ENCODE measurements at places on chromosomes 6 and 20.

DNA sequence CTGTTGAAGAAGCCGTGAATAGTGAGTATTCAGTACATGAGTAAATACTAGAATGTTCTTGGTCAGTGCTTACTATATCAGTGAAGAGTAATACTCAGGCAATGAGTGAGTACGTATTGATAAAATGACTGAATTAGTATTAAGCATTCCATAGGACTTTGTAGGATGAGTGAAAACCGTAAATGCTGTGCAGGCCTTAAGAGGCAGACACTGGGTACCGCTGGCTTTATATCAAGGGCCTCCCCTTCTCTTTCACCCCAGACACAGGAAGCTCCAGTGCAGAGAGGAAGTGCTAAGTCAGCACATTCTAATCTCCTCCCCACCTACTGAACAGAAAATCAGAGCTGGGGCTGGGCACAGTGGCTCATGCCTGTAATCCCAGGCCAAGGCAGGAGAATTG lies 24.2 kb downstream of the POFUT1 start:
- DNase-seq: no peak

DNA sequence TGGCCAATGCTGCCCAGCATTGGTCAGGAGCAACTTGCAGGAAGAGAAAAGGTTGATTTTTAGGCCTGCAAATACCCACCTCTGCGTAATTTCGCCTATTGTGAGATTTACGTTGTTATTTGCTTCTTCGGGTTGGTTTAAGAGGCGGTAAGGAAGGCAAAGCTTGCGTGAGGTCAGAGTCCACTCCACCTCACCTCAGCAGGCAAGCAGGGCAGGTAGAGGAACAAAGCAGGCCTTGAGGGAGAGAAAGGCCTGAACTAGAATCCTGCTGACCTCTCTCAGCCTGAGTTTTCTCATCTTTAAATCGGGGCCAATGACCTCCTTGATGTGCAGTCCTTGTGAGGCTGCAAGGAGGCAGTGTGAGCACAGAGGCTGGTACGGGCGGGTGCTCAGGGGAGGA lies 239.1 kb downstream of the CDC5L start:
- DNase-seq: no peak

DNA sequence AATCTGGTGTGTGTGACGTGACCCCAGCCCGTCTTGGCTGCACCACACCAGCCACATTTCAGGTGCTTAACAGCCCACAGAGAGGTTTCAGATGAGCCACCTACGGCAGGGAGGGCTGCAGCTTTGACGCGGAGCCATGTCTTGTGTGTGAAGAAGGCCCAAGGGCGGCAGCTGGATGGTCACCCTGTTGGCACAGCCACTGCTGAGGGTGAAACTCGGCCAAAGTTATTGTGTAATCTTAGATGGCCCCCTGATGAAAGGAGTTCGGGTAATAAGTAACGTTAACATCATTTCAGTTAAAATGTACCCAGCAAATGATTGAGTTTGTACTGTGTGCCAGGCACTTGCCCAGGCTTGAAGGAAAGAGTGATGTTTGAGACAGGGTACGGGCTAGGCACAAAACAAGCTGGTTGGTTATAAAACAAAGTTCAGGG lies 97.2 kb downstream of the SSR1 start:
- DNase-seq: no peak

- no peak for DNase-seq
Measured at GRCh38 chr6:63799813-63800212, 164.2 kb downstream of the PHF3 start.

DNA sequence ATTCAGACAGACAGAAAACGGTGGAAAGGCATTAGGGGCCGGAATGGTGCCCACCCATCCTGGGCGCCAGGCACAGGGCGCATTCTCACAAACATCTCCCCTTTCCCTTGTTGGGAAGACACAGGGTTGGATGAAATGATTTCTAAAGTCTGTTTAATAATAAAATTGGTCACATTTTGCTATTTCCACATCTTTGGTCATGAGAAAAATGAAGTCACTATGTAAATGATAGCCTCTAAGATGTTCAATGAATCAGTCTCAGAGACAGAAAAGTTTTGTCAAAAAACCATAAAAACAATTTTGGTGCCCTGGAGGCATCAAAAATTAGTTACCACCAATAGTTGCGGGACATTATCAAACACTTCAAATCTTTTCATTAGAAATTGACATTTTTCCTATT lies 40.7 kb downstream of the PRR18 start:
- no peak for DNase-seq

- no peak for DNase-seq
Measured at GRCh38 chr6:42354702-42355101, 97.0 kb downstream of the TRERF1 start.

DNA sequence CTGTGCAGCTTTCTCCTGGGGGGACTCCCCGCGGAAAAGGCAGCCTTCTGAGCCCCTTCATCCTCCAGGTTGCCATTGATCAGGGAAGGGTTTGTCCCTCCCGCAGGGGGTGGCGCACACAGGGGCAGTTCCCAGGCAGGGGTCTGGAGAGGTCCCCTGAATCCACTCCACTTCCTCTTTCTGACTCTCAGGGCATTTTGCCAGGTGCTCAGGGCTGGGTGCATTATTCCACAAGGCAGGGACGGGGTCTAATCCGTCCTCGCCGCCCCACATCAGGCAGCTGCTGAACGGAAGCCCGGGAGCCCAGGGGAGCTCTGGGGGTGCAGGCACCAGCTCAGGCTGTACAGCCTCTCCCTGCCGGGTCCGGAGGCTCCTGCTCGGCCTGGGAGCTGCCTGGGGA lies 180.9 kb downstream of the TTLL2 start:
- no peak for DNase-seq

- DNase-seq: no peak
Measured at GRCh38 chr6:89842228-89842627, 12.5 kb downstream of the CASP8AP2 start.

- no peak for DNase-seq
Measured at GRCh38 chr6:113416170-113416569, 441.0 kb upstream of the MARCKS start.

DNA sequence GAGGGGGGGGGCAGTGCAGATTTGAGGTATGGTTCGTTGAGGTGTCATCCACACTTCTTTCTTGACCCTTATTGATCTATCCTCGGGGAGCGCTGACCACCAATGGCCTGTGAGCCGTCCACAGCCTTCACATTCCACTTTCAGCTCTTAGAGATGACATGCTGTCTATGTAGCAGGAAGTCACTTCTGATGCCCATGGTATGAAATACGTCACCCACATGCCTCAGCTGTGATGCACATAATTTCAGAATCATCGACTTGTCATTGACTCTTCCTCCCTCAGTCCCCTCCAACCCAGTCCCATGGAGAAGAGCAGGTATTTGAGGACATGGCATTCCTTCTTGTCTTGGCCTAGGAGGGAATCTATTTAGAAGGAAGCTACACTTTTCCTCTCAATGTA lies 4.7 kb upstream of the ADGRF5 start:
- DNase-seq: no peak

- DNase-seq: no peak
Measured at GRCh38 chr6:108640104-108640503, 79.4 kb downstream of the FOXO3 start.

GRCh38 chr6:158654960-158655489 lies 5.2 kb downstream of the SYTL3 start:
- DNase-seq: peak; percentile 69

DNA sequence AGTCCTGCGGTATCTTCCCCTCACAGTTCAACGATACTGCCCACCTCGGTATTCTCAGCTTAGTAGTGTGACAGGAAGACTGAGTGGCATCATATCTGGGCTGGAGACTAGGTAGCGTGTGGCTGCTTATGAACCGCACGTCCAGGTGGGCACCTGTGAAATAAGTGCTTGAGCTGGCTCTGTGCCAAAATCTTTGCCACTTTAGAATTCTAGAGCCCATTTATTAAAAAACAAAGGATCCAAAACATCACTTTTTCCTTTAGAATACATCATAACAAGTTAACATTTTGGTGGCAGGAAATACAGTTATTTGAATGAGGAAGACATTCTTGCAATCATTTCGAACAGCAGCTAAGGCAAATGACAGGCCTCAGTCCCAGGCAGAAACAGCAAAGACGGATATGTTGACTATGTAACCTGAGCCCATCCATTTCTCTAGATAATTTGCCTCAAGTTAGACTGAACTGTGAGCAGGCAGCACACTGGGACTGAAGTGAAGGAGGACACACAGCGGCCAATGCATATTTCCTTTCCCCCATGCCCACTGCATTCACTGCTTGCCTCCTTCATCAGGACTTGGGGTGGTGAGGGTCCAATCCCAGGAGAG lies 136.6 kb downstream of the GMDS start:
- no peak for DNase-seq

DNA sequence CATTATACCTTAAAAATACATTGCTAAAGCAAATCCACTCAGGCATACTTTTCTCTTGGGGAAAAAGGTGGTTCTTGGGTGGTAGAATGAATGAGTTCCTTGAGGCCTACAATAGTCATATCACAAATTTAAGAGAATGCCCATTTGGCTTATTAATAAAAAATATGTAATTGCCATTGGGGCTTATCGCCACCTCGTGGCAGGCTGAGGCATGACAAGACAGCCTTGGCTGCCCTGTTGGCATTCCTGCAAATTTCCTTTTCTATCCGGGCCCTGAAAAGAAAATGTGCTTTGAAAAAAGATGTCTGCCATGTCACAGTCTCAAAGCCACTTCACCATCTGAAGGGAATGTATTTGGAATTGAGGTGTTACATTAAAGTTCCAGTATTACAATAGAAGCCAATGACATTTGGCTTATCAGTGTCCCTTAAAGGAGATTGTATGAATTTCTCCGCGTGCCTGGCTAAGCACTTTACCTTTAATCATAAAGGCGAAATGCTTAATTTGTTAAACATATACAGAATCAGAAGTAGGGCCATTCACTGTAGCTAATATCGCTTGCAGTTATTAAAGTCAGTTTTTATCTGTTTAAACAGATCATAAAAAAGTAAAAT lies 188.3 kb upstream of the ZFP64 start:
- no peak for DNase-seq

- no peak for DNase-seq
Measured at GRCh38 chr20:43911066-43911465, 3.6 kb upstream of the TOX2 start.

Data from GM04504 (cell line).